ENCODE measurements at places on chromosomes 1 and 21.

DNA sequence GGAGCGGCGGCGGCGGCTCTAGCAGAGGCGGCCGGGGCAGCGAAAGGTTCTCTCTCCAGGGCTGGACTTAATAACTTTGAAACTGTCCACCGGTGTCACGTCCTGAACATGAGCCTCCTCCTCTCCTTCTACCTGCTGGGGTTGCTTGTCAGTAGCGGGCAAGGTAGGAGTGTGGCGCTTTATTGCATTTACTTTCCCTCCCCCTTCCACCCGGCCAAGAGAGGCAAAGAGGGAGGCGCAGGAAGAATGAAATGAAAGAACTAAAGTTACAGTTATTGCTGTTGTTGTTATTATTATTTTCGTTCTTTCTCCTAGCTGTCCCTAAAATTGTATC is 214 bp downstream of the NCAM2 start:
- no peak for DNase-seq

DNA sequence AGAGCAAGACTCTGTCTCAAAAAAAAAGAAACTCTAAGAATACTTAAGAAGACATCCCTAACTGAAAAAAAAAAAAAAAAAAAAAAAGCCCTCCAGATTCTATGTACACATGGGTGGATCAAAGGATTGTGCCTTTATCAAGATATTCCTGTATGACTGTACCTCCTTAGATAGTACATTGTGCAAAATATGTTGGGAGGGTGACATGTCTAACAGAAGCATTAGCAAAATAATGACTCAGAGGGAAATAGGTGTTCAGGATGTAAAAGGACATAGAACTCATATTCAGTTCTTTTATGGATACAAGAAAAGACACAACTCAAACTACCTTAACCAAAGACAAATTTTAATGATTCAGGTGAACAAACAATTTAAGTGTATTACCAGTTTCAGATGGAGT is 269.8 kb upstream of the KAZN start:
- DNase-seq, result no peak

- DNase-seq, result no peak
These were observed 216.9 kb downstream of the RYR2 start for GRCh38 chr1:237258871-237259270.

GRCh38 chr1:179036844-179037465 is 11.3 kb downstream of the FAM20B start:
- no peak for DNase-seq

- DNase-seq, result peak; percentile 14
These were observed 62.2 kb upstream of the GRIK3 start for GRCh38 chr1:37096523-37096922.

- no peak for DNase-seq
These were observed 219.4 kb downstream of the LRRC40 start for GRCh38 chr1:69985901-69986439.

DNA sequence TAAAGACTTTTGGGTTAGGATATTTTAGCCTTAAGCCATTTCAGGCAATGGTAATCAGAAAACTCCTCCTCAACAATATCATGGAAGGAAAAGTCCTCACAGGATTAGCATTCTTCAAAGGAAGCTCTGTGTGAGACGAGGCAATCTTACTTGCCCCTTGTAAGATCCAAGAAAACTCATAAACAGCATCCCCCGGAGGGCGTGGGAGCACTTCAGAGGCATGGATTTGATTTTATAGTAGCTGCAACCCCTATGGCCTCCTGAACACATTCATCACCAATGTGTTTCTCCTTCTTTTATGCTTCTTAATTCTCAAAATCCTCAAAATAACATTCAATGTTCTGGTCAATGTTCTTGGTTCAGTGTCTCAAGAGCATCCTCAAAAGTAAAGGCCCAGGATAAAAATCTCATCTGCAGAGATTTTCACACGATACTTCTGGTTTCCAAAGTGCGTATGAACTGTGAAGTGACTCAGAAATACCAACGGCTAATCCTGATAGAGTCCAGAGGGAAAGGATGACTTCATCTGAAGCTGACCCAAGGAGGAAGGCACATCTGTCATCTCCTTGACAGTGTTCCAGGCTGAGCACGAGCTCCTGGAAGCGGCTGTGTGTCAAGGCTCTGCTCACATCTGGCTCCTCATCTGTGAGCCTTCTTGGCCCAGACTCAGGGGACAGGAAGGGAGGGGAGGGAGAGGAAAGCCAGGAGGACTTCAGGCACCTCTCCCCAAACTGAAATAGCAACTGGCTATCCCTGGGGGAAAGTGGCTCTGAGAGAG is 49.3 kb upstream of the PSEN2 start:
- no peak for DNase-seq

DNA sequence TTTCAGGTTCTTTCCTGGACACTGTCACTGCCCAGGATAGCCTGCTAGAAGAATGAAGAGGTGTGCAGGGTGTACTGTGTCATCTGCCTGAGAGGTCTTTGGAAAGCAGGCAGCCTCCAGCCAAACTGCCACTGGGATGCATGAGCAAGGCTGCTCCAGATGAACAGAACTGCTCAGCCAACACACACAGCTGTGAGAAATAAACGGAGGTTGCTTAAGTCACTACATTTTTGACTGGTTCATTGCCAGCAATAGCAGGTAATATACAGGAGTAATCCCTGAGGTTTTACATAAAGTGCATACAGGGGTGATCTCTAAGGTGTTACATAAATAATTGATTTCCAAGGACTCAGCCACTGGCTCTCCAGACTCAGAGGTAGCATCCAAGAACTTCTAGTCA is 516.9 kb downstream of the BRINP3 start:
- no peak for DNase-seq

Measured in Caco-2 (cell line).